ACHN (cell line): ENCODE measurements at places on chromosomes 4 and X.

DNA sequence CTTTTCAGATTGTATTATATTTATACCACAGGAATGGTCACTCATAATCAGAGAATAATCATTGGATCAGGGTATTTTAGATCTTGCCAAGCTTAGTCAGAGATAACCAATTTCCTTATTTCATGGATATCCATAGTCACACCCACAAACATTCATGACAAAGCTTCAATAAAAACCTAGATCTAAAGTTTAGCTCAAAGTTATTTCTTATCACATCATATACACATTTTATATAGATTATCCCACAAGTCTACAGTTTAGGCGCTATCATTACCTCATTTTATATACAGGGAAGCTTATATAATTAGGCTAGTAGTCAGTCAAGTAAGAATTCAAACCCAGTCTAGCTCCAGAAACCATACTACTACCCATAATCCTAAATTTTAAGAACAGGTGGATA lies 82.3 kb downstream of the SLC10A7 start:
- DNase-seq, result no peak

- no peak for DNase-seq
Measured at GRCh38 chr4:78634011-78634664, 82.6 kb downstream of the ANXA3 start.

DNA sequence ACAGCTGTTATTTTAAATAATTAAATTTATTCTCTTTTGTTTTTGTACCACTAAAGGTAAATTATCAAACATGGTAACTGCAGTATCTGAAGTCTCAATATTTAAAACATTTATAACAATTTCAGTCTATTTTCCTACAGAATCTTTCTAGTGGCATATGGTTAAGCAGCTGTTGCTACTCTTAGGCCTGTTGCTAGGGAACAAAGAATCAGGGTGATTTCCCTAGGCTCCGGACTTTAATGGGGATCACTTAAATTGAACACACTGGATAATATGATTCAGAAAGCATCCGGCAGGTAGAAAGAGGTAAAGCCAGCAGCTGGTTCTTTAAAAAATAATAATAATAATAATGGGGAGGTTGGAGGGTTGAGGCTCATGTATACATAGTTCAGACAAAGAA lies 17.6 kb downstream of the FBXO8 start:
- DNase-seq, result no peak

DNA sequence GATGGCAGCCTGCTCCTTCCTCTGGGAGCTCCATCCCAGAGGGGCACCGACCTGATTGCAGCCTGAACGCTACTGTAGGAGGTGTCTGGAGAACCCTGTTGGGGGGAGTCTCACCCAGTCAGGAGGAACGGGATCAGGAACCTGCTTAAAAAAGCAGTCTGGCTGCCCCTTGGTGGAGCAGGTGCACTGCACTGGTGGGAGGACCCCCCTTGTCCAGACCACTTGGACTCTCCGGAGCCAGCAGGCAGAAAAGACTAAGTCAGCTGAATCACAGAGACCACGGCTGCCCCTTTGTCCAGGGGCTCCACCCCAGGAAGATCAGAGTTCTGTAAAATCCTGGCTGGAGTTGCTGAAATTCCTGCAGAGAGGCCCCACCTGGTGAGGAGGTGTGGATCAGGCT lies 67.3 kb upstream of the MAGEB18 start:
- DNase-seq, result no peak

- no peak for DNase-seq
Measured at GRCh38 chr4:8745005-8745790, 126.4 kb downstream of the HMX1 start.

DNA sequence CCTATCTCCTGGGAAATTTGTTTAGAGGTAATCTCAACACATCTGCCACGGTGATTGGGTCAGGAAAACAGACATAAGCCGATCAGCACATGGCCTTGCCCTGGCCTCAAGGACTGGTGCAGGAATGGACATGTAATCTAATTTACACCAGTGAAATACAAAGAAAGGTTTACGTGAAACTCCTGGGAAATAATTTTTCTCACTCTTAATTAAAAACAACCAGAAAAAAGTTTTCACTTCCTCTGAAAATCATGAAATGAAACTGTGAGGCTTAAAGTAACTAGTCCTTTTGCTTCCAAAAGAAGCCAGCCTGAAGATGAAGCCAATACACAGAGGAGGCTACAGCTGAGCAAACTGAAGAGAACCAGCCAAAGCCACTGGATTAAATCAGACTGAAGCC lies 154.1 kb upstream of the FAM241A start:
- DNase-seq, result no peak

GRCh38 chrX:75522565-75523431 lies at the start of gene ZDHHC15:
ZDHHC15 (minus strand) TSS chrX:75523037; CDS start chrX:75523024, 13 bp downstream.
- peak; percentile 74 for DNase-seq
